T-helper 17 cell (primary cell): ENCODE measurements at places on chromosomes 12 and 14. TPM values are rescaled to one million over a fixed set of nuclear protein-coding genes. Genes with fewer than 3 reads are reported as not detected.

DNA sequence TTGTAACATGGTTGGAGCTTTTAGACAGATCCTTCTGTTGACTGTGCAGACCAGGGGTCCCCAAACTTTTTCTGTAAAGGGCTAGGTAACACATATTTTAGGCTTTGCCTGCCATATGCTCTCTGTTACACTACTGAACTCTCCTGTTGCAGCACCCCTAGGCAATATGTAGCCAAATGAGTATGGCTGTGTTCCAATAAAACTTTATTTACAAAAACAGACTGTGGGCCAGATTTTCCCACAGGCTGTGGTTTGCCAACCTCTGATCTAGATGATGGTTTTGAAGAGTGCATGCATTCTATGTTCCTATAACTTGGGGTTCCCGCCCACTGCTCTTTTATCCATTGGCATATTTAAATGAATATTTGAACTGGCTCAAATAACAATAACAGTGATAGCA lies 180.3 kb upstream of the VASH1 start:
- DNase-seq, result no peak

- DNase-seq, result no peak
These were observed 175.7 kb upstream of the DDHD1 start for GRCh38 chr14:53328841-53329240.

GRCh38 chr12:94638521-94638920 lies 11.8 kb downstream of the TMCC3 start:
- no peak for DNase-seq

Gene SYT1
- total RNA-seq, result not detected

Gene CLEC1B
- total RNA-seq, result 0.94 TPM
